ENCODE measurements at places on chromosomes 12 and 14.

GRCh38 chr12:14238221-14238792 lies 127.2 kb upstream of the ATF7IP start:
- no peak for DNase-seq

- peak; percentile 27 for DNase-seq
These were observed 31.5 kb downstream of the CFL2 start for GRCh38 chr14:34682787-34683321.

DNA sequence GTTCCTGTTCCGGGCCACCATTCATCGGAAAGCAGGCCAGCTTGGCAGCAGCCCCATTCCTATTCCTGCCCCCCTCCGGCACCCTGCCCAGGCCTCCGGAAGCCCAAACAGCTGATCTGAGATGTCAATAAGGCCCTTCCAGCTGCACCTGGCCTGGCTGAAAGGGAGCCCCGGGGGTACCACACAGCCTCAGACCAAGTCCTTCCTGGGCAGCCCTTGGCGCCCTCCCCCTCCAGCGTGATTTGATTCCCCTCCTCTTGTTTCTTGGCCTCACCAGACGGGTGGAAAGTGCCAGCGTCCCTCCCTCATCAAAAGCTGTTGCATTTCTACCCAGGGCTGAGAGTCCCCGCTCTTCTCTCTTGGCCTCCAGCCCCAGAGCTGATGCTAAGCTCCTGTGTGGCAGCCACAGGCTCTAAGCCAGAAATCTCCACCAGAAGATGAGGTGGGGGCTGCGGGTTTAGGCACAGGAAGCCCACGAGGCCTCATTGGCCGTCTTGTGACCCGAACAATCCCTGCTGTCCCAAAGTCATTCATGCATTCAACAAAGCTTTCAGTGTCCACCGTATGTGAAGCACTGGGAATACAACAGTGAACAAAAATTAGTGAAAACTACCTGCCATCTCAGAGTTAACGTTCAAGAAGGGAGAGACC lies 215.4 kb downstream of the SLC41A2 start:
- no peak for DNase-seq

DNA sequence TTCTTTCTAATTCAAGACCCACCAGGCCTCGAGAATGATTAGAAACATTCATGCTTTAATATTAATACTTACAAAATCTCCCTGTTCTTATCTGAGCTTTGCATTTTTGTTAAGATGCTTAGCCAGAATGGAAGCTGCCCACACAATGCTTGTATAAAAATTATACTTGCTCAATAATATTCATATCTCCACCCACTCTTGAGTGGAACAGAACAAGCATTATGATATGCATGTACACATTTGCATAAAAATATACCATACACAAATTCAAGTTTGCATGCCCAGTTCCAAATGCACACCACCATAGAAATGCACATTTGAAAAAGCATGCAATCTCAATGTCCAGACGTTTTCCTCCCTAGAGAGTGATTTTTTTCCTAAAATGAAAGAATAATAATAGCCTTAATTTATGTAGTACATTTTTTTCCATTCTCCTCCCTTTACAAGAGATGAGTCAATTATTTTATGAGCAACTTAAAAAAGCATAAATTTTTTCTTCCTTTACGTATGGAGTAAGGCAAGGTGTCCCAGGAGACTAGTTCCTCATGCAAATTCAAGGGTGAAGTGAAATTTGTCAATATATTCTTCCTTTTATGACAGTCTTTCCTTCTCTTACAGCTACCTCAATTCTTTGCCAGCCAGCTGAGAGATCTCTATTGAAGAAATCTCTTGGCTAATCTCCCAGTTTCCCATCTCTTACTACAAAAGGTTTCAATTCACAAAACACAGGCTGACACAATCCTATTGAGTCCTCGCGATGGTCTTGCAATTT lies 313.1 kb upstream of the GARIN6 start:
- no peak for DNase-seq

GRCh38 chr12:124829708-124830304 lies 33.9 kb downstream of the SCARB1 start:
- no peak for DNase-seq

DNA sequence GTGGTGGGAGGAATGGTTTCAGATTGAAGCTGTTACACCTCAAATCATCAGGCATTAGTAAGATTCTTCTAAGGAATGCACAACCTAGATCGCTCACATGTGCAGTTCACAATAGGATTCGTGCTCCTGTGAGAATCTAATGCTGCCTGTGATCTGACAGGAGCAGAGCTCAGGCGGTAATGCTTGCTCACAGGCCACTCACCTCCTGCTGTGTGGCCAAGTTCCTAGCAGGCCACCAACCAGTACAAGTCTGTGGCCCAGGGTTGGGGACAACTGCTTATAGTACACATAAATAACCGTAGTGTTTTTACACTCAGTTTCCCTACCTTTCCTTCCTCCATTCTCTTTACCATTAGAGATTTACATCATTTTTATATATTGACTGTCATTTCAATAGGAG lies 121.4 kb downstream of the SLCO1B3 start:
- DNase-seq: no peak

DNA sequence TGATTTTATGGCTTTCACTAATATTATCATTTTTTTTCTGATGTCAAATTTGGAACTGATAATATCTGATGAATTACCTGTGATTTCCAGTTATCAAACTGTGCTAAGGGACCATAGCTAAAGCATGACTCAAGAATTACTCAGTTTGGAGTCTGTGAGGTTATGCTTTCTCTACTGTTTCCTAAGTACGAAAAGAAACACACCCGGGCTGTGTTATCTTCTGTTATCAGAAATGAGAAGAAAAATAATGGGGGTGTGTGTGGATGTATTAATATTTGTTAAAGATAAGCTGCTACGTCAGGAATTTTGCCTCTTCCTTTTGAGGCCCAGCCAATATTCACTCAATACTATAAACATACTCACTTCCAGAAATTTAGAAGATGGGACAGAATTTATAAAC lies 1401.9 kb upstream of the FLRT2 start:
- DNase-seq: no peak

- DNase-seq: no peak
These were observed 16.7 kb downstream of the ARG2 start for GRCh38 chr14:67636361-67636919.

DNA sequence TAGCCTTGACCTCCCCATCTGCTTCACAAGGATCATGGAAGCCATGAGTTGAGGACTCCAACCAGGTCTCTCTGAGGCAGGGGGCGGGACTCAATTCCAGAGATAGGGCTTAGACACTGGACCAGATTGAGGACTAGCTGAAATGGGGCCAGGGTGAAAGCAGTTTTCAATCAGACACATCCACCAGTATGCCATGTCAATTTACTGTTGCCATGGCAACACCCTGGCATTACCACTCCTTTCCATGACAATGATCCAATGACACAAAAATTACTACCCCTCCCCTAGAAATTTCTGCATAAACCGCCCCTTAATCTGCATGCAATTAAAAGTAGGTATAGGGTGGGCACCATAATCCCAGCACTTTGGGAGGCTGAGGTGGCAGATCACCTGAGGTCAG lies 18.6 kb upstream of the DCAF5 start:
- no peak for DNase-seq

GRCh38 chr14:65255029-65255545 lies 152.8 kb upstream of the MAX start:
- DNase-seq: no peak

- no peak for DNase-seq
These were observed 1141.3 kb downstream of the BCL11B start for GRCh38 chr14:98130691-98131090.

DNA sequence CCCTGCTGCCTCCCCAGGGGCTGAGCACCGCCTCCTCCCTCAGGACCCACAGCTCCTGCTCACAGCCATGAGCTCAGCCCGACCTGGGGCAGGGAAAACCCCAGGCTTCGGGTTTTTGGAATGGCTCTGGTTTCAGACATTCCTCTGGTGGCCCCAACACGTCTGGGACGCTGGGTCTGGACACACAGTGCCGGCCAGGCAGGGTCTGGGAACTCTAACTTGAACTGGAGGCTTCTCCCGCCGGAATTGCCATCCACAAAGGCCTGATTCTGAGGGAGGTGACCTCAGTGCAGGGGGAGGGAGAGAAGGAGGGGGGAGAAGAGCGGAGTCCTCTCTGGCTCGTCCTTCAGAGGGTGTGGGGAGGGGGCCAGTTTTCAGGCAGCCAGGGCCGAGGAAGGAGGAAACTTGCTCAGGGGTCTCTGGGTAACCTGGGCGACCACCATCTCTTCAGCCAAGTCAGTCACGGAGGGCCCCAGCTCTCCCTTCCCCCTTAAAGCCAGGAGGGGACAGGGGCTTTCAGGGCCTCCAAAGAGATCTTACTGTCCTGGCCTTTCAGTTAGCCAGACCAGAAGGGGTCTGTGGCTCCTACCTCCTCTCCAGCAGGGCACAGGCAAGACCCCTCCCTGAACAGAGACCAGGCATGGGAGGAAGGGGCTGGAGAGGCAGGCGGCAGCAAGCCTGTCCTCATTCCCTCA lies 19.4 kb downstream of the NCKAP5L start:
- DNase-seq: no peak

DNA sequence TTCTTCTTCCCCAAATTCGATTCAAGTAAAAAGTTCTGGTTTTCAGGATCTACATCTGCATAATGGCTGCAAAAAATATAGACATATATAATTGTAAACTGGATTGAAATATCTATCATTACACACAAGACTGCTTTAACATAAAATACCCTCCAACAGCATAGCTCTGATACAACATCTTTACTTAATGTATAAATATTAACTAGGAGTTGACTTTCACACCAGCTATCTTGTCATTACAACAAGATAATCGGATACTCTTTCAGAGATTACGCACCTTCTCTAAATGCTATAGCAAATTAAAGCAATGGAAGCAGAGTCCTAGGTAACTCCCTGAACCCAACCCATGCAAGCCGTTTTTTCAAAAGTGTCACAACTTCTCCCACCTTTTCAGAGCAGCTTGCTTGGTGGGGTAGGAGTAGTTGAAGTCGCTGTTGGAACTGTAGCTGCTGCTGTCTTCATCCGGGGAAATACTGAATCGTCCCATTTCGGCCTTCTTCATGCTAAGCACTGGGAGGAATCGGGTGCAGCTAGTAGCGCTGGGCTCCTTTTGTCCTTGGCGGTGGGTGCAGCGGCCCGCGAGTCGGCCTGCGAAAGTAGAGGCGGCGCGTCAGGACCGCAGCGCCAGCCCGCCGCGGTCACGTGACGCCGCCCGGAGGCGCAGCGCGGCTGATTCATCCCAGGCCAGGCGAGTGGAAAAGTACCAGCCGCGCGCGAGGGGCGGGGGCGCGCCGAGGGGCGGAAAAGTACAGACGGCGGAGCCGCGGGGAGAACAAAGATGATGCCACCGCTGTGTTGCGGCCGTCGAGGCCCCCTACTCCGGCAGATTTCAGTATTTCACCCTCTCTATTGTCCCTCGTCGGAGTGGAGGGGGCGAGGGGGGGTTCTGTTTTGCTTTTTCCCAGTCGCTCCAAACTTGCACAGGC lies 1.5 kb downstream of the SLC38A2 start:
- DNase-seq: peak; percentile 97

DNA sequence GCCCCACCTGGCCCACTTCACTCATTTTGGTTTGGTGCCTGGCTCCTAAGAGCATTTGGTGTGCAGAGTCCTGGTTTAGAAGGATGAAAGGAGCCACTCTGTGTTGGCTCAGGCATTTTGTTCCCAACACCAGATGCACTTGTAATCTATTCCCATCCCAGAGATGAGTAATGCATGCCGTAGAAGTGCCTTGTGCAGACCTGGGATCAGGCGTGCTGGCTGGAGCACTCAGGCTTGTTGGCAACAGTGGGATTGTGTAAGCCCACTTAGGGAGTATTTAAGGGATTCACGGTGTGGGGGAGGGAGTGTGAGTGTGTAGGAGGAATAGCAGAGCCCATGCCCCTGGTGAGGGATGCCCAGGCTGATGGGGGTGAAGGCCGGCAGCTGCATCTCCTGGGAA lies 501.5 kb upstream of the TBX3 start:
- no peak for DNase-seq

All from activated T-cell treated with anti-CD3 and anti-CD28 coated beads, Interleukin-2, amount 50 U/mL, for 48 hours (primary cell).